NCI-H1048 (cell line): ENCODE measurements at places on chromosomes 7 and 10.
A peak's percentile ranks its signal among the peaks of the same experiment; 100 is the strongest.

- no peak for DNase-seq
Measured at GRCh38 chr7:2944739-2945138, 98.9 kb downstream of the CARD11 start.

DNA sequence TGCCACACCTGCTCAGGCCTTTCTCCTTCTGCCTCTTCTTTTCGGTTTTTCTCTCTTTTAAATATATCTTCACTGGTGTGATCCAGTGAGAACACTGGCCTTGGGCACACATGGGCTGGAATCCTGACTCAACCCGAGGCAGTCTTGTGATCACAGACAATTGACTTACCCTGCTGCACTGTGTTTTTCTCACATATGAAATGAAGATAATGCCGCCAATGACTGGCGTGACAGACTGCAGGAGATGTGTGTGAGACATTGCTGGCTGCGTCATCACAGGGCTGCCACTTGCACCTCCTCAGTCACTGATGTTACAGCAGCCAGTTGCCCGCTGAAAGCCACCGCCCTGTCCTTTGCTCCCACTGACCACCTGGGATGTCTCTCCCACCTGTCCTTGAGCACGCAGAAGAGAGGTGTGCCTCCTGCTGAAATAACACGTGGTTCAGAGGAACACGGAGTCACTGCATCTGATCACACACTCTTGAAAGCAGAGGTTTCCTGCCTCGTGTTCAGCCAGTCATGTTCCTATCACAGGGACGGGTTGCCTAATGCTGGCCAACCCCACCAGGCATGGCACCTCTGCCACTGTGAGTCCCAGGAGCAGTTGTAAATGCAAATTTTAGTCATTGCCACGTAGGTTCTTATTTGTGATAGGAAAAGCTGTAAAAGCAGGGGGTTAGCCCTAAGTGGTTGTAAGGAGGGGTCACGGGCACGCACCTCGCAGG lies 124.6 kb upstream of the LANCL2 start:
- DNase-seq = no peak

DNA sequence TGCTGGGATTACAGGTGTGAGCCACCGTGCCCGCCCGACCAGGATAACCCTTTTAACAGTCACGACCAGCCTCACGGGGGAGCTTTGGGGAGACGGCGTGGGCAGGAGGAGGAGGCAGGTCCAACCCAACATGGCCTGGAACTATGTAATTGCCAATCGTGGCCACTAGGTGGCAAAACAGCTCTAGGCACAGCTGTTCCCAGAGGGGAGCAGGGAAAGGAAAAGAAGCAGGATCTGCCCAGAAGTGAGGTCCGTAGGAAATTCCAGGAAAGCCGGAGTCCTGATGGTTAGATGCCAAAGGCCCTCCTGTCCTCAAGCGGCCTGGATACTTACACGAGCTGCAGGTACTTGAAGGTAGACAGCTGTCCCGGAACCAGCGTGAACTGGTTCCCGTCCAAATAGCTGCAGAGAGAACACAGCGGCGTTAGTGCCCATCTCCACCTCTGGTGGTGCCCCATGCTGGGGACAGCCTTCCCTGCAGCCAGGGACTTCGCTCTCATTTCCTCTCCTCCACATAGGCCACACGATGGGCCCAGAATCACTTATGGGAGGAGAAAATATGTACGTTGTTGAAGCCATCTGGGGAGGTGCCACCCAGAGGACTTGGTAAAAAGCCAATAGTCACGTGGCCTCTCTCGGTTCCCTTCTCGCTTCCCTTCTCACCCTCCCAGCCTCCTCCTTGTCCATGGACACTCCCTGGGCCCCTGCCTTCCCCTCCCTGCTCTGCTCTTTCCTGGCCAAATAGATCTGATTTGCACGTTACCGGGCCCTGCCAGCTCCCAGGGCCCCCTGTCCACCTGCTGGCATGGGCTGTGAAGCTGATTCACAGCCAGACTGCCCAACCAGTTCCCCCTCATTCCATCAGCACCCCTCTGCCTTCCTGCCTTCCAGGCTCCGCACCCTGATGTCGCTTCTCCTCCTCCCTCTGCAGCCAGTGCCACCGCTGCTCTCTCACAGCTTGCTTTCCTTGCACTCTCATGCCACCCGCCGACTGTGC lies 148.1 kb downstream of the SLIT1 start:
- peak; percentile 42 for DNase-seq

- no peak for DNase-seq
Measured at GRCh38 chr10:3139216-3139910, 33.2 kb downstream of the PITRM1 start.

DNA sequence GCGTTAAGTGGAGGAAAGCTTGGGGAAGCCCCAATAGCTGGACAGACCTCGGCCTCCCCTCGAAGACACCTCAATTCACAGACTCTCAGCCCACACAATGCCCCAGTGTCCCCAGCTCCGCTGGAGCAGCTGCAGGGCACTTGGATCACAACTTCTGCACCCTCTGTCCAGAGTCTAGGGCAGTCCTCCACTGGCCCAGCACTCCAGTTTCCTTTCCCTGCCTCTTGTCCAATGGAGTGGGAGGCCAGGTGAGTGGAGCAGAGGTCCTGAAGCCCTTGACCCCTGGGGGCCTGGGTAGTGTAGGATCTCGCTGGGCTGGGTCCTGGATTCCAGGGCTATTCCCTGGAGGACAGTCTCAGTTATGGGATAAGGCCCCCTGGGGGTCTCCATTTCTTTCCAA lies 11.9 kb downstream of the SFRP5 start:
- DNase-seq = no peak

- no peak for DNase-seq
Measured at GRCh38 chr10:85575441-85575840, 791.2 kb downstream of the GRID1 start.

DNA sequence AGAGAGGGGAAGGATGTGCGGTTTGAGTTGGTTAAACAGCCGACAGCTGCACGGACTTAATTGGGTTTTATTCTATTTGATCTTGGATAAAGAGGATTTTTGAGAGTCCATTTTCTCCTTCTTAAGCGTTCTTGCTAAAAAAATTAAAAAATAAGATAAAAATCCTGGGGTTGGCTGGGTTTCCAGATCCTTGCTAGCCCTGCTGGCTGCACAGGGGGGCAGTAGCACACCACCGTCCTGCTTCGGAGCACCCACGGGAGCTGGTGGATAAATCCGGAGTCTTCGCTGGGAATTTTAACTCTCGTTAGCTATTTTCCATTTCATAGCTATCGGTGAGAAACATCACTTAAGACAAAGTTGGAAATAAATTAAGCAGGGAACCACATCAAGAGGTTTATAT lies 792.0 kb downstream of the TYW1 start:
- DNase-seq = no peak
